Left ventricle myocardium superior (tissue), 1 donor: ENCODE measurements at places on chromosomes 3 and 15. TPM values are rescaled to one million over a fixed set of nuclear protein-coding genes. Genes with fewer than 3 reads are reported as not detected.
A peak's percentile ranks its signal among the peaks of the same experiment; 100 is the strongest.

DNA sequence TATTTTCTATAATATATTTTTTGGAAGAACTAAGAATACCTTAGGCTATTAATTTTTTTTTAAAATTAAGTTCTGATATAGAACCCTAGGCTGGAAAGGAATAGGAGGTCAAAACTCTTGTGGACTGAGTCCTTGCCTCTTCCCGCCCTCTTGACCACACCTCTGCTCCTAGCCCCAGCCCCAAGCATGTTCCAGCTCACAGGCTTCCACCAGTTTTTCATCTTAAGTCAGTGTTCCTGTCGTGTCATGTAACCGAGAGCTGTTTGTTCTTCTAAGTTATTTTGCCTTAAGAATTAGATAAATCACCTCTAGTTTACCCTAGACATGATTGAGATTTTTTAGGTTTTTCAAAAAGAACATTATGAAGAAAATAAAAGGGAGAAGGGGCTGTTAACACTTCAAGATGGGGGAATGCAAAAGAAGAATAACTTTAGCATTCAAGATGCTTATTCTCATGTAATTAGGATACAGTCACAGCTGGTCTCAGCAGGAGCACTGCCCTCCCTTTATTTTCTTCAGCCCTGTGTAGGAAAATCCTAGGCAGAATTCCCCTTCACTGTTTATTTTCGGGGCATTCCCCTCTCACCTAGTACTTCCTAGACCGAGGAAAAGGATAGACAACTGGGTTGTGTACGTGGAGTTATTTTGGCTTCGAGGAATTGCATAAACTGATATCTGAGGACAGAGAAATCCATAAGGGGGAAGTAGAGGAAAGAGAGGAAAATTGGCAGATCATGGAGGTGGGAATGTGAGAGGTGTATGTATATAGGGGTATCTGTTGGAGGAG, 110.2 kb downstream of the CMSS1 start:
- no peak for DNase-seq

GRCh38 chr3:126127904-126128303, 44.0 kb upstream of the SLC41A3 start:
- DNase-seq: peak; percentile 13

- peak; percentile 99 for DNase-seq
Observed at GRCh38 chr3:128879125-128879969, at the start of gene ACAD9. Gene ACAD9 (plus strand): TSS chr3:128879620. CDS start chr3:128879692, 72 bp downstream.

The APEH gene
- 113 TPM for total RNA-seq

DNA sequence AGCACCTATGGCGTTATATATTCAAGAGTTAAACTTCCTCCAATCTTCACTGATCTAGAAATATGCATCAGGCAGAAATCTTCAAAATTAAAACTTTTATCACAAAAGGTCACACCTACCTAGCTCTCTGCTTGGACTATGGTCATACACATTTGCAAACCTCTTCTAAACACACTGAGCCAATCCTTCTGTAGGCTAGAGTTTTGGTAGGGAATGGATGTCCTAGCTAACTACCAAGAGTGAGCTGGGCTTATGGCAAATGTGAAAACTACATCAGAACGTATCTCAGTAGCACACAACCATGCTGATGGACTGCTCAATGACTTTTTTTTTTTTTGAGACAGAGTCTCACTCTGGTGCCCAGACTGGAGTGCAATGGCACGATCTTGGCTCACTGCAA, 29.6 kb downstream of the SETD2 start:
- DNase-seq: no peak

The PLAAT1 gene
- total RNA-seq: 4.9 TPM

The RBM15B gene
- total RNA-seq: 12.6 TPM

- DNase-seq: no peak
Observed at GRCh38 chr15:79403501-79403900, 28.6 kb upstream of the MINAR1 start.

GRCh38 chr3:168285506-168285905, 189.8 kb upstream of the GOLIM4 start:
- no peak for DNase-seq

The SKOR1 gene
- total RNA-seq: 0.07 TPM

The BFSP2 gene
- not detected for total RNA-seq

DNA sequence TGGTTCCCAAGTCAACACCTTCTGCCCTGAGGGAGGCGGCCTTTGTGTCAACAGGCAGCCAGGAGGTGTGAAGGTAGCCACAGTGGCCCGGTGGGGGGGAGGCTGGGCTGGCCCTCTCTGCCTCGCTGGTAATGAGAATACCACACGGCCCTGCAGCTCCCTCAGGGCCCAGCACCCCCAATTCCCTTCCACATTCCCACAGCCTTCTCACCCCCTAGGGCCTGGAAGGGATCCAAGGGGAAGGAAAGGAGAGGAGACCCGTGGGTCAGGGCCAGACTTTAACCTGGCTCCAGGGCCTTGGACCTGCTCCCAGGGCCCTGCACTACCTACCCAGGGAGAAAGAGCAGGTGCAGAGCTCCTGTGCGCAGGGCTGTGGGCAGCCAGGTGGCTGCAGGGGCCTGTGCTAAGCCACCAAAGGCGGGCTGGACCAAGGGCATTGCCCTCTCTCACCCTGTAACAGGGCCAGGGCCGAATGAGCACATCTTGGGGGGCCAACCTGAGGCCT, 8.7 kb upstream of the MESP2 start:
- no peak for DNase-seq

DNA sequence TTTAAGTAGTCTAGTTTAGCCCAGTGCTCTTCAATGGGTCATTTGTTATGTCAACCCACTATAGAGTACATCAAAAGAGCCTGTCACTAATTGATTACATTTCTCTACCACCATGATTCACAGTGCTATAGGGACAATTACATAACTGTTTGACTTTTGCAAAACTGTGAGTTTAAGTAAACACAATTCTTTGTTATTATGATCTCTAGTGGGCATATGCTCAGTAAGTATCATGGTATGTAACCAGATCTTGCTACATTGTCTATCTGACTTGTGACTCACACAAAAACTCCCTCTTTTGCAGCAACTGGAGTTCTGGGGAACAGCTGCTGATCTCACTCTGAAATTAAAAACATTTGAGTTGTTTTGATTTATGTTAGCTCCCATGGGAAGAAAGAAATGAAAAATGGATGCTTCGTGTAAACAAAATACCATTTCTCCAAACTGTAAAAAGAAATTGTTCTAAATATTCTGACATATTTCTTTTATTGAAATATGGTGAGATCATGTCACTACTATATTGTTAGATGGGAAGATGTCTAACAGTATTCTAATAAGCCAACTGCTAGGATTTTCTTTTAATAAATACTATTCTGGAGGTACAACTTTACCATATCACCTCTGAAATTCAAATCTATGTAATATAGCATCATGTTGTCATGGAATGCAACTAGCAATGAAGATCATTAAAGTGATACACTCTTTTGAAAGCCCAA, 470.4 kb downstream of the ROBO1 start:
- DNase-seq: no peak

DNA sequence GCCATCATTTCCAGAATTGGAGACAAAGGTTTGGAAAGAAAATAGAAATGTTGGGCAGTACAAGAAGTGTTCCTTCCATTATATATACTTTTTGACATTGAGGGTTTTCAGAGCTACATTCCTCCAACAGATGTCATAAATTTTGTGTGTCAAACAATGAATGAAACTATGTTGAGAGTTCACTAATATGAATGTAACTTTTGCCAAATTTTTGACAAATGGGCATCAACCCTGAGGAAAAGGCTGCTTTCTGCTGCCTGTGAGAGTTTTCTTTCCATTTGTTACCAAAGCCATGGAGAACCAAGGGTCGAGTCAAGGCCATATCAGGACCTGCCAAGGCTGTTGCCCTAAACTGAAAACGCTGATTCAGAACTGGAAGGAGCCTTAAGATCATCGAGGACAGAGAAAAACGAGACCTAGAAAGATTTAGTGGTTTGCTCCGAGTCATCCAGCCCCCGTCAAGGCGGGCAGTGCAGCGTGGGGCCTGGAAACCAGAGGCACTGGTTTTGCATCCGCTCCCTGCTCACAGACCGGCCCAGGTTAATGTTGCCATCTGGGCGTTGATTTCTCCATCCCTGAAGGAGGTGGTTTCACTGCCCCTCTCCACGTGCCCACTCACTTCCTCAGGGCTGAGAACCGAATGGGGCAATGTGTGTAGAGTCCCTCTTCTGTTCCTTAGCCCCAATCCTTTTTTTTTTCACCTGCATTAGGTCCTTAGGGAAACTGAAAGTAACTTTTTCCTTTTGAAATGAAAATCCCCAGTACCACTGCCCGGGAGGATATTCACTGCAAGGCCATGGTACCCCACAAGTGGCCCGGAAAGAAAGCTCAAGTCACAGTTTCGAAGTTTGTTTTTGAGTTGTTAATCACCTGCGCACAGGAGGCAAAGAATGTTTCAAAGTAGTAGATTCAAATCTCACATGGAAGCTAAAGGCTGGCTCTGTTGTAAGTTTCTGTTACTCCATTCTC, 32.8 kb downstream of the TPM1 start:
- DNase-seq: no peak

DNA sequence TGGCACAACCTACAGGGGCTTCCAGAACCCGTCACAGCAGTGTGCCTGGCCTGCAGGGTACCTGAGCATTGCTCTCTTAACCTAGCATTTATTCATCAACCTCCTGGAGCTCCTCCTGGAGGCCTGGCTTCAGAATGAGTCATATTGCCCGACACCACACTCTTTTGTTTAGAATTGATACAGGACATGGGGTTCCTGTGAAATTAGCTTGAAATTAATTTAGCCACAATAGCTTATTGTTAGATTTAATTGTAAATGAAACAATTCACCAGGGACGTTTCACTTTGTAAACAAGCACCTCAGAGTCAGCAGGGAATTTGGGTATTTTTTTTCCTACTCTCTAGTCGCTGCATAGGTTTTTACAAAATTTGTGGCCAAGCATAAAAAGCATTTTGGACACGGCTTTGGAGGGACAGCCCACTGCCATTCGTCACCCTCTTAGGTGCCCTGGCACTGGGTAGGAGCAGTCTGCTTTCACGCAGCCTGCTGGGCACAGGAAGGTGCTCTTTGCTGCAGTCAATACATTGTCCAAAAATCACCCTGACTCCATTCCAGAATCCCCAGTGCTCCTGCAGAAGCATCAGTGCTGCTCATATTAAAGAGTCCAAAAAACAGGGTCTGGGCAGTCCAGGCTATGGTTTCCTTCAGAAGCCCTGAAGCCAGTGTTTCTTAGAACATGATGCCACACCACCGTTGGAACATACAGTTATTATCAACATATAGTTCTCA, 60.8 kb upstream of the MEF2A start:
- no peak for DNase-seq

DNA sequence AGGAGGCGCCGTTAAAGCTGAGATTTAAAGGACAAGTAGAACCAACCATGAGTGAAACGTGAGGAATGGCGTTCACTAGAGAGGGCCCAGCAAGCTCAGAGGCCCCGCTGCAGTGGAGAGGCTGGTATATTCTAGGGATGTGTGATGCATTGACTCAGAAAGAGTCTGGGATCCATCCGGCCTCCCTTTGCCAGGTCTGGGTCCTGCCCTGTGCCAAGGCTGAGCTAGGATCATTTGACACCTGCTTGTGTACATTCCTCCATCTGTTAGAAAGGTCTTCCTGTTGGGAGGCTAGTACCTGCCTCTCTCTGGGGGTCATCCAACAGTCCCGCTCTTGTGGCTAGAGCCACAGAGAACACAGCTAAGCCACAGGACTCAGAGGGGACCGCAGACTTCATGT, 28.4 kb downstream of the CA12 start:
- no peak for DNase-seq
